ENCODE measurements at places on chromosomes 6 and 20.

DNA sequence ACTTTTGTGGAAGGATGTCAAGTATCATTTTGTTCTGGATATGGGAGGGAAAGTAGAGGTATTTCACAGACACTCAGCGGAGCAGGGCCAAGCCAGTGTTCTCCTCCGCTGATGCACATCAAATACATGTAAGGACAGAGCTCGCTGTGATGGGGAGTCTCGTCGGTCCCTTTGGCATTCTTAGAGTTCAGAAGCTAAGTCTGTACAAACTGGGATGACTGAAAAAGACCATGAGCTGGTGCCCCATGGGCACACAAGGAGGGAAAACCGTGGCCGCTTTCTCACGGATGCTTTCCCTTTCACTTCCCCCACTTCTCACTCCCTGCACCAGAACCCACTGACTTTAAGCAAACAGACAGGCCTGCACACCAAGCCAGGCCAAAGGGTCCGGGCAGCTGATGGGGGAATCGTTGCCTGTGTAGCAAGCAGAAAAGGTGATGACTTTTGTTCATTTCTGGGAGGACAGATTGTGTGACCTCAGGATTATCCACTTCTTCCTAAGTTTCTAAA is 27.7 kb upstream of the MPC1 start:
- no peak for DNase-seq

DNA sequence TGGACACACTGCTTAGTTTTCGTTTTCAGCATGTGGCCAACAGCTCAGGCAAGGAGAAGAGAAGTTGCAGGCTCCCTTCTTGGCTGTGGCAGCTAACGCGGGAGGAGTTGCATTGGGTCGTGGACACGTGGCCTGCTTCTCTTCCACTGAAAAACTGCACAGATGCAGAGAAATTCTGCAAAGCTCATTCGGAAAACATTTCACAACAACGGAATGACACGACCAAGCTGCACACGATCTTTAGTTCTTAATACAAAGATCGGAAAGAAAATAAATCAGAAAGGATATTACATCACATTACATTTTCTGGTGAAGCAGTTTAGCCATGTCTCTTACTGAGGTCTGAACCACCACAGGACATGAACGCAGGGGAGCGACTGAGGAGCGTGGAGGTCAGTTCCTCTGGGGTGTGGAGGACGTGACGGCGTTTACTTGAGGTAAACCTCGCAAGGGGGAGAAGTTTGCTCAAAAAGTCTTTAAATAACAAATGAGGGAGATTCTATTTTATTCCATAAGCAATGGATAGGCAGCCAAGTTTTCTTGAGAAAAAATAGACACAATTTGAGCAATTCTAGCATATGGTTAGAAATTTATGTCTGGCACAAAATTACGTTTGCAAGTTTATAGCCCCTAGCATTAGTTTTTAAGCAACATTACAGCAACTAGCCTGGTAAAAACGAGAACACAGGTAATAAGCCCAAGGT is 178.3 kb downstream of the THBS2 start:
- DNase-seq: peak; percentile 72

DNA sequence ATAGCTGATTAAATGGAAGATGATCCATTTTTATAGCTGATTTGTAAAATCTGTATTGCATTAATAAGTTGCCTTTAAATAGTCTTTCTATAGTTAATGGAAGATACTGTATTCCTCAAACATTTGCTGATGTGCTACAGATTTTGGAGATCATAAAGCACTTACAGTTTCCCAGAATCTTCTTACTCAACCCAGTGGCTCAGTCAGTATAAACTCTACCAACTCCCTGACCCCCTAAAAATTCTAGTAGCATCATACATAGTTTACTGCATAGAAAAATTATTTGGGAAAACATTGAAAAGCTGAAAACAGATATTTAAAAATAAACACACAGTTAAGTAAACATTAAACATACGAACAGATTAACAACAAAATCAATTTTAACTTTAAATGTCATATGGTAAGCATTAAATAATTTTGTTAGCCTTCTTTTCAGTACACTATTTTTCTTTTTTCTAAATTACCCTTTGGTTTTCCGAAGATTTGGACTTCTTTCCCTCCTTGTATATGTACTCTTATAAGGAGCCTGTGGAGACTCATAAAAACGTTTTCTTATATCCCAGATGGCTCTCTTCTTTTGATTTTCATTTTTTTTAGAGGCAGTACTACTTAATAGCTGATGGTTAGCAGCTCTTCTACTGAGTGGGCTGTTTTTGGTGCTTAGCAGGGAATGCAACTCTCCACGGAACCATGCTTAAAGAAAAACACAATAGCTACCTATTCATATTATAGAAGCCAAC is 62.7 kb upstream of the BMP5 start:
- DNase-seq: no peak

DNA sequence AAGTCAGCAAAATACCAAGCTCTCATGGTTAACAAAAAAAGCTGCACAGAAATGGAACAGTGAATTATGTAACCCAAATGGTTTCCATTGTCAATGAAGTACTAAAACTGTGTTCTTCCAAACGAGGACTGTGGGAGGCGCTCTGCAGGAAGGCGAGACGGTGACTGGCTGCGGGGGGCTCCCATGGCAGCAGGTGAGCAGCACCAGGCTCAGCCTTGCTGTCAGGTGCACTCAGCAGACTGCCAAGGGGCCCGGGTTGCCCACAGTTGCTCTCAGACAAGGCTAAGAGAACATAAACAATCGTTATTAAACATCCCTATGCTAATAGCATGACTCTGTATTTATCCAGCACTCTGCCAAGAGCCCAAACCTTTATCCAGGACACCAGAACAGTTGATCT is 630.3 kb upstream of the ARID1B start:
- DNase-seq: no peak

GRCh38 chr6:96836631-96837080 is 621 bp downstream of the GPR63 start:
- no peak for DNase-seq

DNA sequence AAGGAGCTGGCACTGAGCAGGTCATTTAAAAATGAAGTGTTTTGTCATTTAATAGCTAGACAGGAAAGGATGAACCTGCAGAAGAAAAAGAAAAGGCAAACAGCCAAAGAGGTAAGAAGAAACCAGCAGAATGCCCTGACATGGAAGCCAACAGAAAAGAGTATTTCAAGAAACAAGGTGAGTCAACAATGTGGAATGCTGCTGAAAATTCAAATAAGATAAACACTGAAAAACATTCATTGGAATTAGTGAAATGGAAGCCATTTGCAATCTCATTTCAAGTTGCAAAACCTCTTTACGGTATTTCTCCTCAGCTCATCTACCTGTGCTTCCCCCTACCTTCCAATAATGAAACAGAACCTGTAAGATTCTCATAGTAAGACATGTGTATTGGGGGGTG is 59.6 kb downstream of the RWDD2A start:
- no peak for DNase-seq

- DNase-seq: no peak
These were observed 51.0 kb downstream of the JAG1 start for GRCh38 chr20:10622657-10623418.

GRCh38 chr6:69917834-69918233 is 51.5 kb downstream of the COL19A1 start:
- peak; percentile 23 for DNase-seq

DNA sequence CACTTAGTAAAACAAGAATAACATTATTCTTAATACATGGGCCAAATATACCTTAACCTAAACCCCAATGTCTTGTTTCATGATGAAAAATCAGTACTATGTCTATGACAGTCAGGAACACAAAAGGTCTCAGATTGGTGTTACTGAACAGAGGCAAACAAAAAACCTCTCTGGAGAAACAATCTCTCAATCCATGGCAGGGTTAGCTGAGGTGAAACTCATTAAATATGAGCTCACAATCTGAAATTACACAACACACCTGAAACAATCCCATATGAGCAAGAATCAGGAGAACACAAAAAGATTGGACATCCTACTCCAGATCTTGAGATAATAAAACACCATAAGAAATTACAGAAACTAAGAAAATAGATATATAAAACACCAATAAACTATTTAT is 6.5 kb upstream of the SLC17A4 start:
- no peak for DNase-seq

- no peak for DNase-seq
These were observed 85.7 kb upstream of the DOK5 start for GRCh38 chr20:54389596-54390280.

Measured in fibroblast of skin of left biceps (primary cell).